Activated naive CD4-positive, alpha-beta T cell treated with anti-CD3 and anti-CD28 coated beads, Interleukin-2, amount 50 U/mL, for 72 hours (primary cell): ENCODE measurements at places on chromosomes 1 and 21. TPM values are rescaled to one million over a fixed set of nuclear protein-coding genes. Genes with fewer than 3 reads are reported as not detected.

SLAMF6 gene
- 48.3 TPM for total RNA-seq

IL20 gene
- total RNA-seq = not detected

TLR5 gene
- total RNA-seq = not detected

DUSP12 gene
- total RNA-seq = 23.8 TPM

PGLYRP4 gene
- total RNA-seq = not detected

GJA9 gene
- total RNA-seq = not detected

SH2D1B gene
- total RNA-seq = 0.18 TPM

CDK11B gene
- 41.0 TPM for total RNA-seq

DHX9 gene
- 212 TPM for total RNA-seq

GPR52 gene
- total RNA-seq = 2.6 TPM

PADI4 gene
- 1.3 TPM for total RNA-seq

ATXN7L2 gene
- 11.5 TPM for total RNA-seq

INKA2 gene
- 1.4 TPM for total RNA-seq

MAD2L2 gene
- total RNA-seq = 76.7 TPM

VSIG8 gene
- 0.18 TPM for total RNA-seq

SLC6A17 gene
- not detected for total RNA-seq

KRTAP12-3 gene
- not detected for total RNA-seq

SRP9 gene
- 281 TPM for total RNA-seq

MNDA gene
- total RNA-seq = not detected

KIF2C gene
- total RNA-seq = 95.2 TPM

RGSL1 gene
- total RNA-seq = not detected

STPG1 gene
- total RNA-seq = 7.0 TPM

ADGRL2 gene
- total RNA-seq = not detected

SPATA1 gene
- total RNA-seq = 0.96 TPM

UBXN11 gene
- 21.0 TPM for total RNA-seq

LCK gene
- total RNA-seq = 284 TPM

SIPA1L2 gene
- 4.4 TPM for total RNA-seq

LCE3D gene
- total RNA-seq = not detected
